Activated naive CD8-positive, alpha-beta T cell treated with anti-CD3 and anti-CD28 coated beads, Interleukin-2, amount 10 ng/mL, durations not matched to agents 7 days and 5 days (primary cell): ENCODE measurements at places on chromosomes 12 and 14.
A peak's percentile ranks its signal among the peaks of the same experiment; 100 is the strongest.

DNA sequence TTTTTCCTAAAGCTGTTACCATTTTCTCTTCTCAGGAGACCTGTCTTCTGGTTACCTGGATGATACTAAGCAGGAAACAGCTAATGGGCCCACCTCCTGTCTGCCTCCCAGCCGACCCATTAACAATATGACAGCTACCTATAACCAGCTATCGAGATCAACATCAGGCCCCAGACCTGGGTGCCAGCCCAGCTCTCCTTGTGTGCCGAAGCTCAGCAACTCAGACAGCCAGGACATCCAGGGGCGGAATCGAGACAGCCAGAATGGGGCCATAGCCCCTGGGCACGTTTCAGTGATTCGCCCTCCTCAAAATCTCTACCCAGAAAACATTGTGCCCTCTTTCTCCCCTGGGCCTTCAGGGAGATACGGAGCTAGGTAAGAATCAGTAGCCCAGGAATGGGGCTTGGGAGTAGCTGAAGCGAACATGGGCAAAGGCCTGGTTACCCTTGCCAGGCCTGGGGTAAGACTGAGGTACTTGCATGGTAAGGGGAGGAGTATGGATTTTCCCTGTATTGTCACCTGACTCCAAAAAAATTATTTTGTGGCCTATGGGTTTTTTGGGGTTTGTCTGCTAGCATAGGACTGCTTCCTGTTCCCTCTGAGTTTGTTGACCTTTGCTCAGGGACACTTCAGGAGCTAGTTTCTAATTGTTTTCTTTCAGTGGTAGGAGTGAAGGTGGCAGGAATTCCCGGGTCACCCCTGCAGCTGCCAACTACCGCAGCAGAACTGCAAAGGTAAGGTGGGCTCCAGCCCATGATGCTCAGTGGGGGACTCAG lies 26.6 kb downstream of the TRAFD1 start:
- DNase-seq, result no peak

GRCh38 chr14:32986791-32987540 lies 48.3 kb downstream of the NPAS3 start:
- DNase-seq, result no peak

- peak; percentile 23 for DNase-seq
Measured at GRCh38 chr14:99755629-99756603, 37.3 kb upstream of the EML1 start.

- DNase-seq, result no peak
Measured at GRCh38 chr12:31005256-31005943, 68.3 kb upstream of the DDX11 start.

- no peak for DNase-seq
Measured at GRCh38 chr14:39673734-39674133, 241.5 kb upstream of the FBXO33 start.

DNA sequence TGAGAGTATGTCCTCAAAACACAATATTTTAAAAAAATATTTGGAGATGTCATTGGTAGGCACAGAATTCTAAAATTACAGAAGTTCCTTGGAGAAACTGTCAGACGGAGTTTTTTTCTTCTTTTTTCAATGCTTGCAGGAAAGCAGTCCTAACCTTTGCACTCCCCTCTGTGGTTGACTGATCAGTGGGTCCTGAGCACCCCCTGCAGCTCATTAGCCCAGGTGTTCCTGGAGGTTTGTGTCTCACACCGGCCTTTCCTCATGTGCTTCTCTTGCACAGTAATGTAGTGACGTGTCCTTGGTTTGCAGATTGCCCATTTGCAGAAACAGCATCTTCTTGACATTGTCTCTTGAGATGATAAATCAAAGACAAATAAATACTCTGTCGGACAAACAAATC lies 513.0 kb downstream of the TMEM121 start:
- DNase-seq, result peak; percentile 51

DNA sequence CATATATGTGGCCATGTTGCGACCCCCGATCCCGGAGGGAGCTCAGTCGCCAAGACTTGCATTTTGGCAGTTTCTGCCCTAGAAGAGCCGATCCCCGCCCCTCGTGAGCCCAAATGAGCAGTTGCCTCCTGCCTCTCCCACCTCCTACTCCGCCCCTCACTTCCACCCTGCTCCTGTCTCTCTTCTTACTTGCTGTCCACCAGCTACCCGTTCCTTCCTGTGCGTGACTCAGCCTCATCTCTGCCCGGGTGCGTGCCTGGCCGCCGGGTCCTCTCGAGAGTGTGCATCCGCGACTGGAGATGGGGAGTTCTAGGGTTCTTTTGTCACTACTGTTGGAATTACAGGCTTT lies 585 bp downstream of the GPATCH2L start:
- peak; percentile 76 for DNase-seq

GRCh38 chr12:6074979-6075585 lies 49.4 kb downstream of the VWF start:
- DNase-seq, result peak; percentile 56

DNA sequence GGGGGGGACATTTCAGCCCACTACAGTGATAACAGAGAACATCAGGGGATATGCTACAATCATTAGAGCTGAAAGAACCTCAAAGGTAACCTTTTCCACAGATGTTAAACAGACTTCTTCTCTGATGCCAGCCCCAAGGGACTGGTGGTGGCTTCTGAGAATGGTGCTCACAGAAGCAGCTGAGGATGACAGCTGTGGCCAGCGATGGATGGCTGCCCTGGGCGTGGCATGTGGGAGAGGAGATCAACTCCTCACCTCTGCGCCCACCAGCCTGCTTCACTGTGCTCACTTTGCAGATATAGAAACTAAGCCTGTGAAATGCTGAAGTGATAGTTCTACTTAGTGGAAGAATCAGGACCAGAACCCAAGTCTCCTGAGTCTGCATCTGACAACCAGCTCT lies 33.0 kb downstream of the FOXN3 start:
- DNase-seq, result no peak
